ENCODE measurements at places on chromosomes 13 and 19.

GRCh38 chr13:79227418-79227817, 178.6 kb downstream of the RBM26 start:
- DNase-seq = no peak

- no peak for DNase-seq
These were observed 4.9 kb downstream of the RFX2 start for GRCh38 chr19:6105444-6105843.

GRCh38 chr13:114155926-114156883, 22.9 kb upstream of the CFAP97D2 start:
- DNase-seq = no peak

DNA sequence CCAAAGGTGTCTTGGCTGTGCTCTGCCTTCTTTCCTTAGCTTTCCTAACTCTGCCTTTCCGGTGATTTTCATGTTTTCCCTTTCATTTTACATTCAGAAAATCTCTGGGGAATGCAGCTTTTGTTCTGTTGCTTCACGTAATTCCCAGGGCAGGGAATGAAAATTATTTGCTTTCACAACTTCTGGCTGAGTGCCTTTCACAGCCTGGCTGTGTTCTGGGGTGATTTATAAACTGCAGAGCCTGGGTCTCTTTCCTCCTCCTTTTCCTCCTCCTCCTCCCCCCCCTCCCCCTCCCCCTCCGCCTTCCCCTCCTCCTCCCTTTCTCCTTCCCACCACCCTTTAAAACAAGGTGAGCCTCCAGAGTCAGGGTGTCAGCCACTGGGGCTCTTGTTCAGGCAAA, 84.3 kb downstream of the RNASEH2B start:
- no peak for DNase-seq

DNA sequence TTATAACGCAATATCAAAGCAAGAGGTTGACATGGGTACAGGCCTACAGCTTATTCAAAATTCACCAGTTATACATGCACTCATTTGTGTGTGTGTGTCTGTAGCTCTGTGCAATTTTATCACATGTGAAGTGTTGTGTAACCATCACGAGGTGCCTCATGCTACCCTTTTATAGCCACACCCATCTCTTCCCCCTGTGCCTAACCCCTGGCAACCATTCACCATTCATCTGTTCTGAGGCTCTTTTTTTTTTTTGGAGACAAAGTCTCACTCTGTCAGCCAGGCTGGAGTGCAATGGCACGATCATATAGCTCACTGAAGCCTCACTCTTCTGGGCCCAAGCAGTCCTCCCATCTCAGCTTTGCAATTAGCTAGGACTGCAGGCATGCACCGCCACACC, 78.4 kb downstream of the DPF1 start:
- no peak for DNase-seq

DNA sequence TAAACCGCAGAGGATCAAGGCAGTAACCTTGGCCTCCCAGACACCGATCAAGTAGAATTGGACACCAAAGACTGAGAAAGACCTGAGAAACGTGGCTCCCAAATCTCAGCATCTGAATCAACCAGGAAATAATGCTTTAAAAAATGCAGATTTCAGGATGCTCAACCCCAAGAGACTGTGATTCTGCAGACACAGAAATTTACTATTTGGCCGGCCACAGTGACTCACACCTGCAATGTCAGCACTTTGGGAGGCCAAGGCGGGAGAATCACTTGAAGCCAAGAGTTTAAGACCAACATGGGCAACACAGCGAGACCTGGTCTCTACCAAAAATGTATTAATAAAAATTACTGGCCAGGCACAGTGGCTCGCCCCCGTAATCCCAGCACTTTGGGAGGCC, 6.2 kb downstream of the ABCC4 start:
- no peak for DNase-seq

GRCh38 chr13:89862691-89863036, 1484.8 kb upstream of the MIR17HG start:
- no peak for DNase-seq

GRCh38 chr13:94480672-94481145, 1.2 kb upstream of the DCT start:
- no peak for DNase-seq

DNA sequence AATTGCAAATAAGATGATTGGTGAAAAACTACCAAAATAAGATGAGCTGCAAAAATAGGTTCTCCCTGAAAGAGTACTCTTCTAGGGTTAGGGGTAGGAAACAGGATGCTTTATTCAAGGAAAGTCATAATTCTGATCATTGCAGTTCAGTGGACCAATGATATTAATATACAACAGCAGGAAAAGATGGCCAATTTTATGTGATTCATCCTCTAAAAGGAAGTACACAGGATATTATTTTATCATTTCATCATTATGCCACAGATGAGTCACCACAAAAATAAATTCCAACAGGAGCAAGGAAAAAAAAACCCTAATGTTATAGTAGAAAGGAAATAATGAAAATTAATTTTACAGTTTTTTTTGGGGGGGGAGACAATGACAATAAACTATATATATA, 205.0 kb downstream of the NALCN start:
- DNase-seq = no peak

DNA sequence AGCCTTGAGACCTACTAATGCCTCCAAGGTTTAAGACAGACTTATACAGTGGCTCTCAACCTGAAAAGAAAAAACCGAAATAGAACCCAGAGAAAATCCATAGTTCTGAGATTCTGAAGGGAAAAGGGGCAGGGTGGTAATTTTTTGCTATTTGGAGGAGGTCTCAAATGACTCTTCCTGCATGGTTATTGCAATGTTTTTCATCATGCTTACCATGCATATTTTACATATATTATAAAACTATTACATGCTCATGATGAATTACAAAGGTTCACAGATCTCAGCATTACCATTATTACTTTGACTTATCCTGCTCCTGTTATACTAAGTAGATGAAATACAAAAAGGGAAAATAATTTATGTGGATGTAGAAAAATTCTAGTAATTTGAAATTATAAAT, 47.6 kb downstream of the N4BP2L2 start:
- DNase-seq = no peak

DNA sequence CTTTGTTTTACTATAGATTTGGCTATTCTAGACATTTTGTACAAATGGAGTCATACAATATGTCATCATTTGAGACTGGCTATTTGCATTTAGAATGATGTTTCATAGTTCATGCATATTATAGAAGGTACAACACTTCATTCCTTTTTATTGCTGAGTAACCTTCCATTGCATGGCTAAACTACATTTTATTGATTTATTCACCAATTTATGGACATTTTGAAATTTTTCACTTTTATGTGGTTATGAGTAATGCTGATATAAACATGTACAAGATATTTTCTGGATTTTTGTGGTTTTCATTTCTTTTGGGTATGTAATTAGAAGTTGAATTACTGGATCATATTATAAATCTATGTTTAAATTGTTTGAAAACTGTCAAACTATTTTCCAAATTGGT, 710.3 kb upstream of the SLITRK5 start:
- no peak for DNase-seq

- DNase-seq = no peak
These were observed 32.2 kb downstream of the GP6 start for GRCh38 chr19:55005684-55006488.

DNA sequence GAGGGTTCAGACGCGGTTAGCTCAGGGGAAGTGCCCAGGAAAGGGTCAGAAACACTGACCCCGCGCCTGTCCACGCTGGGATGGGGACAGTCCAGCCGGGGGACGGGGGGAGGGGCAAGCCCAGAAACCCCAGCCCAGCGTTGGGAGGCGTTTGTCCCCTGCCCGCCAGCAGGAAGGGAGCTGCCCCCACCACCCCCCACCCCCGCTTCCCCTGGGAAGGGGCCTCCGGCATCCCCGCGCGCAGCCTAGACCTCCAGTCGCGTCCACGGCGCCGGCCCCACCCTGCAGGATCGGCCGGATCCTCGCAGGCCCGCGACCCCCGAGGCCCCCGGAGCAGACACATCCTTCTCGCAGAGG, 277 bp downstream of the GIPC1 start:
- no peak for DNase-seq

DNA sequence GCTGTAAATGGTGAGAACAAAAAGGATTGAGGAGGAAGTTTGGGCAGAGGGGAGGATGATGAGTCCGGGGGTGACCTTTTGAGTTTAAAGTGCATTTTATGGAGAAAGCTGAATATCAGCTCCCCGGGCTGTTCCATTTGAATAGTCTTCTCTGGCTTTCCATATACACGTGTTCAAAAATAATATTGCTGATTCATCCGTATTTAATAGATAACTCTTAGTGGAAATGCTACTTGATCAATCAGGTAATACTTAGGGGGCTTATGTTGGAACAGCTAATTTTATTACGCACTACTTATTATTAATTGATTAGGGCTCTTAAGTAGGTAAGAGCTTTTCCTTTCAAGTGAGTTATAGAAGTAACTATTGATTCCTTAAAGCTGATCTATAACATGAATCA, 76.4 kb downstream of the ERCC5 start:
- no peak for DNase-seq

DNA sequence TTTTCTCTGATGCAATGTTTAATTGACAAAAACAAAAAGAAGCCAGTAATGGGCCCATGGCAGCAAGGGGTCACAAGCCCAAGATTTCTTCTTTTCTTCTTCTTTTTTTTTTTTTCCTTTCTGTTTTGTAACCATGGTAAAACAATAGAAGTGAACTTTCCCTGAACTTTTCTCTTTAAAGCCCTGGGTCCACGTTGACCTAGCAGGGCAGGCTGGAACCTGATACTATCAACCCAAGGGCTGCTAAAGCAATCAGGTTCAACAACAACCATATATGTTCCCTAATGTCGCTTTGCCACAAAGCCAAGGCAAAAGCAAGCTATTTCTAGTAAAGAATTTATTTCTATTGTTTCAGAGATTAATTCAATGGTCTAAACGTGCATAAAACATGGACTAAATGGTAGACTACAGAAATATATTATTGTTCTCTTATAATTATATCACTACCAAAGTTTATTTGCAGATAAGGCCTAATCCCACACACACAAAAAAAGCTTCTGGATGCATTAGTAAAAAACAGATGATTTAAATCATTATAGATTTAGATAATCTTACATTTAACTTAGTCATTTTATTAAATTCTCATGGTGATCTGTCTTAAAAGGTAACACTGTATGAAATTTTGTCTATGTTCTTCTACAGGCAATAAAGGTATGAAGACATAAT, 153.9 kb downstream of the DACH1 start:
- no peak for DNase-seq

- DNase-seq = no peak
These were observed 101.7 kb upstream of the SOX21 start for GRCh38 chr13:94813920-94814475.

- no peak for DNase-seq
These were observed 6.5 kb downstream of the INSR start for GRCh38 chr19:7287722-7288121.

- no peak for DNase-seq
These were observed 788.0 kb upstream of the SLITRK1 start for GRCh38 chr13:84670245-84670644.

DNA sequence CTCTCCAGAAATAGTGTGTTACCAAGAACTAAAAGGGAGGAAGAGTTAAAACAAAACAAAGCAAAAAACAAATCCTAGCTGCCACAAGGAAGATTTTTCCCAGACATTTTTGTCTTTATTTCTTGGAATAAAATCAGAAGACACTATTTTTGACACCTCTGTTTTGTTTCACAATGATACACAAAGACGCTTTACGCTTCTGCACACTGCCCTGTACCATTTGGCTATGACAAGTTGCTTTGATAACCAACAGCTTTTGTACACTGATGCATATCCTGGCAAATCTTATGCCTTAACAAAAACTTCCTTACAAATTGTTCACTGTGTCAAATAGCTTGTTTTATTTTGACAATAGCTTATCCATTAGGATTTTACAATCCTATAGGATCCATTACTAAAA, 103.5 kb upstream of the RAP2A start:
- no peak for DNase-seq

GRCh38 chr13:76656500-76656899, 229.7 kb downstream of the KCTD12 start:
- DNase-seq = no peak

- DNase-seq = no peak
These were observed at the start of gene THSD1 for GRCh38 chr13:52405767-52406494. THSD1 (minus strand) TSS chr13:52406172; CDS start chr13:52402600, 3,572 bp downstream.

GRCh38 chr13:91355099-91355825, 7.8 kb downstream of the MIR17HG start:
- DNase-seq = no peak

DNA sequence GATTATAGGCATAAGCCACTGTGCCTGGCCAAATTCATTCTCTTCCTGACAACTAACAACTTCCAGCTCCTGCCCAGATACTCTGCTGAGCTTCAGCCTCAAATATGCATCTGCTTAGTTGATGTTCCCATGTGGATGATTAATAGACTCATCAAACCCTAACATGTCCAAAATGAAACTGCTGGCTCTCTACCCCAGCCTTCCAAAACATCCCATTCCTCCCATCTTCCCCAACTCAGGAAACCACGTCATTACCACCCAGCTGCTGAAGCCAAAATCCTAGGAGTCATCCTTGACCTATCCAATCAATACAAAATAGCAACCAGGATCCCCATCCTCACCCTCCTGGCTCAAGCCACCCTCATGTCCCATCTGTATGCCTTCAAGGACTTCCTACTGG, 20.9 kb downstream of the POU2F2 start:
- no peak for DNase-seq

- DNase-seq = no peak
These were observed 49.9 kb downstream of the CELF5 start for GRCh38 chr19:3274245-3274941.

DNA sequence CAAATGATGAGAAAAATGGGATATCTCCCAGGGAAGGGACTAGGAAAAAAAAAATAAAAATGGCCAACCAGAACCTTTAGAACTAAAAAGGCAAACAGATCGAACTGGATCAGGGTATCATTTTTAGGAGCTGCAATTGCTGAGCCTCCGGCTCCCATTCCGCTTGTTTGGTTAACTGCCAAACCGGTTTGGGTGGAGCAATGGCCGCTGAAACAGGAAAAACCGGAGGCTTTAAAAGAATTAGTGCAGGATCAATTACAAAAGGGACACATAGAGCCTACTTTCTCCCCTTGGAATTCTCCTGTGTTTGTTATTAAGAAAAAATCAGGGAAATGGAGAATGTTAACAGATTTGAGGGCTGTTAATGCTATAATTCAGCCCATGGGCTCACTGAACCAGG, 12.7 kb upstream of the ZNF443 start:
- DNase-seq = no peak

DNA sequence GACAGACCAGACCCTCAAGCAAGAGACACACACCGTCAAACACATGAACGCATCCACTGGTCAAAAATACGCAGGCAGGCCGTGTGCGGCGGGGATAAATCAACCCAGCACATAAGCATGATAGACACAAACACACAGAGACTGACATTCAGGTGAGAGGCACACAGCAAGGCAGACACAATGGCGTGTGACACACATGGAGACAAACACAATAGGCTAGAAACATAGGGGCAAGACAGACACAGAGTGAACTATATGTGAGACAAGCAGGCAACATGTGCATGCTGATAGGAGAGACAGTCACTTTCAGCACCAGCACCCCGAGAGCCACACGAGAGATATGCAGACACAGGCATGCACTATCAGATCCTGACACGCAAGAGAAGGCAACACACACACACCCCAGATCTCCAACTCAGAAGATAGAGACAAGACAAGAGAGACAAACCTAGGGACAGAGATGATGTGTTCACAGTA, 6.9 kb upstream of the JUNB start:
- no peak for DNase-seq
